ENCODE measurements at places on chromosomes 6 and 20.

- DNase-seq: no peak
Measured at GRCh38 chr20:57738053-57738452, 28.2 kb upstream of the PMEPA1 start.

- DNase-seq: no peak
Measured at GRCh38 chr6:20541382-20541781, 7.1 kb downstream of the CDKAL1 start.

GRCh38 chr20:23510000-23510590 lies 19.2 kb downstream of the CST8 start:
- no peak for DNase-seq

DNA sequence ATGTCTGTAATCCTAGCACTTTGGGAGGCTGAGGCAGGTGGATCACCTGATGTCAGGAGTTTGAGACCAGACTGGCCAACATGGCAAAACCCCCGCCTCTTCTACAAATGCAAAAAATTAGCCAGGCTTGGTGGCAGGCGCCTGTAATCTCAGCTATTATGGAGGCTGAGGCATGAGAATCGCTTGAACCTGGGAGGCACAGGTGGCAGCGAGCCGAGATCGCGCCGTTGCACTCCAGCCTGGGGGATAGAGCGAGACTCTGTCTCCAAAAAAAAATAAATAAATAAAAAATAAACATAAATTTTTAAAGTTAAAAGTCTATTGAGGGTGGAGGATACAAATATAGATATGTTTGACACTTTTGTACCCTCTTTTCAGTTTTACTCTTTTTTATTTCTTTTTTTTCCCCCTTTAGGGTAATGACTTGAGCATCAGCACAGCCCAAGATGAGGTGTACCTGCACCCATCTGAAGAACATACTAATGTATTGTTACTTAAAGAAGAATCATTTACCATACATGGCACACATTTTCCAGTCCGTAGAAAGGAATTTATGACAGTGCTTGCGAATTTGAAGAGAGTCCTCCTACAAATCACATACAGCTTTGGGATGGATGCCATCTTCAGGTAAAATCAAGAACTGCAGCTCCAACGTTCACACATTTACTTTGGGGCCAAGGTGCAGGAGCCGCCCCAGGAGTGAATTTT lies 368.9 kb downstream of the LAMA2 start:
- peak; percentile 54 for DNase-seq

DNA sequence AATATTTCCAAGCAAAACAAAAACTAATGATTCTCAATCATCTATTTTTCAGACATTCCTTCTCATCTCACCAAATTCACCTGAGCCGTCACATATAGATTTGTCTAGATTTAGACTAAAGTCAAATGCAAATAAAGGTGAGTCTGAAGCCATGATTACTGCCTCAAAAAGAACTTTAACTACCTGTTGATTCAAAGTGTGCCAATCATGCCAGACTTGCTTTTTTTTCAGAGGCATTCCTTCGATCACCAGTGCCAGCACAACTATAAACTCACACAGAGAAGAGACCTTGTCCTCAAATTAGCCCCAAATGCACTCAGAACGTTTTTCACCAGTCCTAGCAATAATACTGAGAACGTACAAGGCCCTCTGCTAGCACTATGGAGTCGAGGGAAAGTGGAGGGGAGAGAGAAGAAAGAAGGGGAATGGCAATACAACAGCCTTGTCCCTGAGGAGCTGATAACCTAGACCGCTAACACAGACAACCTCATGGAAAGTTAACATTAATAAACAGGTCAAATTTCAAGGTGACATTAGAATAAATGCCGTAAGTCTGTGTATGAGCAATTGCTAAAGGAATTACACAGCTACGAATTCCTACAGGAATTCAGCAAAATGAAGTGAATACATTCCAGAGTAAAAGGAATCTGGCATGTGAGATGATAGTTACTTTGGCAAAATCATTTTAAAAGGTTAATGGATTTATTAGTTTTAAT lies 60.9 kb downstream of the EPB41L2 start:
- DNase-seq: no peak

GRCh38 chr6:44800171-44800783 lies 412.8 kb downstream of the CDC5L start:
- no peak for DNase-seq
